ENCODE measurements at places on chromosomes 16 and 17. TPM values are rescaled to one million over a fixed set of nuclear protein-coding genes. Genes with fewer than 3 reads are reported as not detected.

GRCh38 chr16:1152123-1152638 is 725 bp upstream of the CACNA1H start:
- DNase-seq = peak; percentile 80

KRTAP3-2 gene
- total RNA-seq = not detected

DNA sequence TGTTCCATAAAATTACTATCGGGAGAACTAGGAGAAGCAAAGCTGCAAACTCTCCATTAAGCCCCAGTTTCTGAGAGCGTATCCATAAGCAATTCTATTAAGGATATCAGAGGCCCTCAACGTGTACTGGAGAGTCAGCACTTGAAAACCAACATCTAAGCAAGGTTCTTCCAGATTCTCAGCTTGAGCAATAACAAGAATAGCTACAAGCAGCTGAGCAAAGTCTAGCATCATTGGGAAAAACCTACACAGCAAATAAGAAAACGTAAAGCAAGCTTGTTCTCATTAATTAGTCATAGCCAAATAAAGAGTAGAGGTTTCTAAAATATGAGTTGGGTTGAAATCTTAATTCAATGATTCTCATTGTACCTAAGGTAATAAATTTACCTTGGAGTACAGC is 26.9 kb upstream of the COX10 start:
- DNase-seq = no peak

GRCh38 chr17:42050393-42051012 is at the start of gene C17orf113:
Gene C17orf113, minus strand, starts transcription at chr17:42050601. Its CDS starts 7,225 bp downstream, at chr17:42043376.
- DNase-seq = peak; percentile 91

GRCh38 chr17:46745376-46745775 is 73.1 kb downstream of the WNT3 start:
- DNase-seq = no peak

GRCh38 chr16:52383119-52383518 is 163.8 kb downstream of the TOX3 start:
- DNase-seq = no peak

SLC16A5 gene
- 49.1 TPM for total RNA-seq

DNA sequence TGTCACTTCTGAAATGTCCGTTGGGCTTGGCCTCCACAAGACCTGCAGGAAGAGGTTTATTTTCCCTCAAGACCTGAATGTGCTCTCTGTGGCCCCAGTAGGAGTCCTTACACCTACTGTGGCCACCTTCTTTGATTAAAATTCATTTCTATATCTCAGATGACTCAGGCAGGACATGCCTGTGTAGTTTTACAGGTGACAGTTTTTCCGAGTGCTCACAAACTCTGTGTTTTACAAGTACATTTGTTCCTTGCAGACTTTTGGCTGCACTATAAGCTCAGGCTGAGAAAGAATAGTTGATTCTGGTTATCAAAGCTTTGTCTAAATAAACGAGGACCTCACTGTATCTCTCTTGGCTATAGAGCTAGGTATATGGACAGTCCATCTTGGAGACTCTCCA is 257.1 kb downstream of the MAP2K4 start:
- DNase-seq = no peak

DNA sequence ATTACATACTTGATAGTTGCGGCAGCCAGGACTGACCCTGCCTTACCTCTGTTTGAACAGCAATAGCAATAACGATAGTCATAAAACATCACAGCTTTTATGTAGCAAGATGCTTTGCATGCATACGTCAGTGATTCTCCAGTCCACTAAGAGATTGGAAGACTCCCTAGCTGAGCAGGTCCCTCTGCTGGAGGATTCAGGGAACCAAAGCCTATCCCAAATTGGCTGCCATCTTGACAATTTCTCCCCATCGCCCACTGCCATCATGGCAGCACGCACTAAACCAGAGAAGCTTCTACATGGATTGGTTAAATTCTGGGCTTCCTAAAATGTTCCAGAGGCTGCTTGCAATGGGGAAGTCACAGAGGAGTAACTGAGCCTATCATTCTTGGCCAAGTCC is 360.6 kb upstream of the XYLT1 start:
- peak; percentile 62 for DNase-seq

Measured in endodermal cell (in vitro differentiated cells).